CD4-positive, alpha-beta T cell treated with Interleukin-21 for 1 hour (primary cell): ENCODE measurements at places on chromosomes 16 and 17.

DNA sequence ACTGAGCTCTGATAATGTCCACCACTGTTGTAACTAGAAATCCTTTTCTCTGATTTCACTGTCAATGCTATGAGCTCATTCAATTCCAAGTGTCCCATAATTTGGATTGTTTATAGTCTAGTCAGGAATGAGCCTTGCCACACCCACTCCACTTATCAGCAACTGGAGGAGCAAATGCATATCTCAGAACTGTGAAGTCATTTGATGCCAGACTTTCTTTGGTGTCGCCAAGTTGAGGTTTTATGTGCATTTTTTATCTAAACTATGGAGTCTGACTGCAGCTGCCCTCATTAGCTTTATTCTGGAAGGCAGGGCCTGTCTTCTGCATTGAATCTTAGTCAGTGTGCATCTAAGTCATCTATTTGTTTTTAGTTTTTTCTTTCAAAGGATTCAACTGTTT is 361.3 kb downstream of the PMP22 start:
- DNase-seq: no peak

DNA sequence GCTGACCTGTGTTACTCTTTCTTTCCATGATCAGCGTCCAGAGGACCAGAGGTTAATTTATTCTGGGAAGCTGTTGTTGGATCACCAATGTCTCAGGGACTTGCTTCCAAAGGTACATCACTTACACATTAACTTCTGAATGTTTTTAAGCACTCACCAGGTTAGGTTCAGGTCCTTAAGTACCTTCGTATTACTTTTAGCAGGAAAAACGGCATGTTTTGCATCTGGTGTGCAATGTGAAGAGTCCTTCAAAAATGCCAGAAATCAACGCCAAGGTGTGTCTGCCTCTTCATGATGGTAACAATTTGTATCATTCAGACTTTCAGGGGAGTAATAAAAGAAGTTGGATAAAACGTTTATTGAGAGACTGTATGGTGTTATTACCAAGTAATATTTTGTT is 3.3 kb downstream of the HERPUD1 start:
- DNase-seq: no peak

DNA sequence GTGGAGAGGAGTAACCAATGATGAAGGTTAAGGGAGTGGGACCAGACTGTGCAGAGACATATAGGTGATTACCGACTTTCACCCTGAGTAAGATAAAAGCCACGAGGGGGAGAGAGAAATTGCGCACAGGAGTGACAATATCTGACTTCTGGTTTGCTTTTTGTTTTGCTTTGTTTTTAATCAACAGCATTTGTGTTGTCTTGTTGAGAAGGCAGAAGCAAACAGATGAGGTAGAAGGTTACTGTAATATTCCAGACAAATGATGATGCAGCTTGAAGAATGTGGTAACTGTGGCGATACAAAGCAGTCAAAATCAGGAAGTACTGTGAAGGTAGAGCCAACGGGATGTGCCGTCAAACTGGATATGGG is 7.5 kb downstream of the PELP1 start:
- peak; percentile 74 for DNase-seq

- peak; percentile 49 for DNase-seq
Measured at GRCh38 chr17:17300624-17301568, 2.3 kb upstream of the NT5M start.

- peak; percentile 11 for DNase-seq
Measured at GRCh38 chr16:82580298-82580890, 46.4 kb upstream of the CDH13 start.

- DNase-seq: no peak
Measured at GRCh38 chr17:79216391-79216790, 141.8 kb downstream of the ENGASE start.

DNA sequence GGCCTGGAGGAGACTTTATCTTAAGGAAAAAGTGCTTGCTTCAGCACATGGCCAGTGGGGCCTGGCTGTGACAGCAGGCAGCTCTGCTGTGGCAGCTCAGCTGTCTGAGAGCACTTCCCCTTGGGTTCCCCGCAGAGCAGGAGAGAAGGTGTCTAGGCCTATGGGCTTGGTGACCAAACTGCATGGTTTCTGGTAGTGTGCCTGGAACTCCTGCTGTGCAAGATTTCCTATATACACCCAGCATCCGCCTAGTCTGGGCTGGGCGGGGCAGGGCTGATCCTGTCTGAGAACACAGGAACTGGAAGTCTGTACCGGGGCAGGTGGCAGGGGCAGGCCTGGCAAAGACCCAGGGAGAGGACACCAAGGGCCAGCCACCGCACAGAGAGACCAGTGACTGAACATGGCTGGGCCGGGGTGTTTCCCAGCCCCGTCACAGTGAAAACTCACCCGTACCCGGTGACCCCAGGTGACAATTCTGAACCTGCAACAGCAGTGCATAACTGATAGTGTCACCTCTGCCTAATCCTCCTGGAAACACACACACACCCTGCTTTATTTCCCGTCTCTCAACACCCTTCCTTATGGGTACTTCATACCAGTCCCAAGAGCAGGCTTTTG is 39.3 kb downstream of the CHD9 start:
- DNase-seq: peak; percentile 35

DNA sequence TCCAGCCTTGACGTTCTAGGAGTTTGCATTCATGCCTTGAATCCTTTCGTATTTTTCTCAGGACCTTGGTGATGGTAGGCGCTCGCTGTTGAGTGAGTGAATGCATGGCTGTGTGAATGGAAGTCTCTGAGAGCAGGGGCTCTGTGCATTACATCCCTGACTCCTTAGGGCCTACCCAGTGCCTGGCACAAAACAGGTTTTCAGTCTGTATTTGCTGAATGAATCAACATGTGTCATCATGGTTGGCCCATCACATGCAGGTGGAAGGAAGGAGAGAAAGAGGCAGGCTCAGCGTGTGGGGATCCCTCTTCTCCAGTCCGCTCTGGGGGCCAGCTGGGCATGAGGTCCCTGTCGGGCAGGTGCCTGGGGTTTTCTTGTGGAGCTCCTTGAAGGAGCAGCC is 8.7 kb downstream of the RAP1GAP2 start:
- DNase-seq: no peak

GRCh38 chr17:57928928-57929327 is 26.3 kb downstream of the CUEDC1 start:
- no peak for DNase-seq

DNA sequence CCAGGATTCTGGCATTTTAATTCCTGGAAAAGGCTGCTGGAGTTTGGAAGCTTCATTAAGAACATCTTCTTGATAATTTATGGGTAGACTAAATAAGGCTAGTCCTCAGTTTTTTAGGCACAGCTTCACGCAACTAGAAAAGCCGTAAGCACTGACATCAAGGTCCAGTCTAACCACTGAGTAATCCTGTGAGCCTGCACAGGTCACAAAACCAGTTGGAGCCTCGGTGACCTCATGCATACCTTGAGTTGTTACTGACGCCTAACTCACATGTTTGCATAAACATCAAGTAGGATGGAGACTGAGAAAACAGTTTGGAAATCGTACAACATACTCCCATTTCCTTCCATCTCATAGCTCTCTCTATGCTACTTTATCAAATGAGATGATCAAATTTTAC is 63.8 kb upstream of the RCVRN start:
- DNase-seq: no peak
